ENCODE measurements at places on chromosomes 5 and 9.
A peak's percentile ranks its signal among the peaks of the same experiment; 100 is the strongest.

- DNase-seq: no peak
Observed at GRCh38 chr9:86344818-86345217, 9.4 kb downstream of the TUT7 start.

- no peak for DNase-seq
Observed at GRCh38 chr9:98094851-98095250, 24.2 kb downstream of the TRIM14 start.

- peak; percentile 37 for DNase-seq
Observed at GRCh38 chr9:935348-935965, 41.0 kb upstream of the DMRT3 start.

GRCh38 chr5:59000211-59000610 is 417.3 kb downstream of the RAB3C start:
- DNase-seq: no peak

DNA sequence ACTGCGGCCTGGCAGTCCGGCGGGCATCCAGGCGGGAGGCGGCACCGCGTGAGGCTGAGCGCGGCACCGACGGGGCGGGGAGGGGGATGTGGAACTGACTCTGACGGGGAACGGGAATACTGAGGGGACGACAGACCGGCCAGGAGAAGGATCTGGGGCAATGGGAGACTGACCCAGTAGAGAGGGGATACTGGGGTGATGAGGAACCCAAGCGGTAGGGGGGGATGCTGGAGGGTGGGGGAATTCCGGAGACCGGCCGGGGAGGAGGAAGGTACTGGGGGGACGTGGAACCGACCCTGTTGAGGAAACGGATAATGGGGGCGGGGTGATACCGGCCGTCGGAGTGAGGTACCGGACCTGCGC is 423 bp downstream of the IPPK start:
- DNase-seq: no peak

DNA sequence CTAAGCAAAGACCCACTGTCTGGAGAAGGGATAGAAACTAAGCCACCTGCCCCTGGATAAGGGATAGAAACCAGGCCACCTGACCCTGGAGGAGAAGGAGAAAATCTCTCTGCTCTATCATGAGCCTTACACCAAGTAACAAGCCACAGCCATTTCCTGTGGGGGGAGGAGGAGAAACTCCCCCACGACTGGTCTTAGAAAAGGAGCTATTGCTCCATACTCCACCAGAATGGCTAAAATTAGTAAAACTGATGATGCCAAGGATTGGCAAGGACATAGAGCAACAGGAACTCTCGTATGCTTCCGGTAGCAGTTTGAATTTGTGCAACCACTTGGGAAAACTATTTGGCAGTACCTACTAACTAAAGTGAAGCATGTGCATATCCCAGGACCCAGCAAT is 70.8 kb downstream of the ACTL7B start:
- no peak for DNase-seq

DNA sequence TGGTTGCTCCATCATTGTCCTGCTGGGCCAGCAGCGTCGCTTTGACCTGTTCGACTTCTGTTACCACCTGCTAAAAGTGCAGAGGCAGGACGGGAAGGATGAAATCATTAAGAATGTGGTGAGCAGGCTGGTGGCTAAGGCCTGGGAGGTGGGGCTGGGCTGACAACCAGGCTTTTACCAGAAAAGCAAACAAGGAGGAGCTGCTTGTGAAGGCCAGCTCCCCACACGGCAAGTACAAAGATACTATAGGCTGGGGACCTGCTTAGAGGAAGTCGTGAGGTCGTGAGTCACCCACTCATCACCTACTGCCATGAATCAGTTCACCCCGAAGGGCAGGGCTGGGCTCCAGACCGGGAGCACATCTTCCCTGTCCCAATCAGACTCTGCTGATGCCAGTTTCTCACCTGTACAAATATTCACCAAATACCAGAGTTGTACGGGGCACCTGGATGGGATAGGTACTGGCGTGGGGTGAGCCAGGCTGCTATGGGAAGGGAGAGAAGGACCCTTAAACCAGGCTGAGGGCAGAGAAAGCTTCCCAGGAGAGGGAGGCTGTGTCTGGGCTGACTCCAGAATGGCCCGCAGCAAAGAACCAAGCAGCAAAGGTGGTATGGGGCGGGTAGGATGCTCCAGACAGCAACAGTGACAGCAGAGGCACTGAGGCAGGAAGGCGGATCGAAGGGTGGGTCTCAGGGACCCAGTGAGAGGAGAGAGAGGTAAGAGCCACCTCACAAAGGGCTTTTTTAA is 69.3 kb upstream of the NIPAL4 start:
- DNase-seq: no peak

GRCh38 chr9:27530915-27531755 is 1.5 kb upstream of the MOB3B start:
- no peak for DNase-seq

DNA sequence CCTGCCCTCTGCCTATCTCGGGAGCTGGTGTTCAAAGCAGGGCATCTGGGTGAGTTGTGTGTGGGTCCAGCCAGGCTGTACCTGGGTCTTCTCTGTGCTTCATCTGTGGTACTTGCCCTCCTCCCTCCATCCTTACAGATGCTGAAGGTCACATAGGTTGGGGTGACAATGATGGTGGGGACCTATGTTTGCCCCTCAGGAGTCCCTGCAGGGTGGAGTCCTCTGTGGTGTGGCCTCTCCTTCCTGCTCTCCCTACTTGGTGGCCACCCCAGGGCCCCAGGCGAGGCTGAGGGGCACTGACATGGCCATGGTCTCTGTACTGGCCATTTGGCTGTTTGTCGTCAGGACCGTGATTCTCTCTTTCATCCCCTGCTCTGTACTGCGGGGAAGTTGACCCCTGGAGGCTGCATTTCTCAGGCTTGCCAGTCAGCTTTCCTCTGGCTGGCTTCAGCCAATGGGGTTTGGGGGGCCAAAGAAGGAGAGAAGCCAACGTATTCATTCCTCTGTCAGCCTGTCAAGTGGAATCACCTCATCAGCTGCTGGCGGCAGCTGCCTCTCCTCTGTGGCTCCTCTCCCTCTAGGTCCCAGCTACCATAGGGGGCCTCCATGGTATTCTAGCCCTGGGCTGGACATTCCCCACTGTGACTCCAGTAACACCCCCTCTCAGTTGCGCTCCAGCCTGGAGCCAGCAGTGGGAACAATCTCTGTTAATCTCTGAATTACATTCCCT is 4.6 kb downstream of the DCANP1 start:
- no peak for DNase-seq

DNA sequence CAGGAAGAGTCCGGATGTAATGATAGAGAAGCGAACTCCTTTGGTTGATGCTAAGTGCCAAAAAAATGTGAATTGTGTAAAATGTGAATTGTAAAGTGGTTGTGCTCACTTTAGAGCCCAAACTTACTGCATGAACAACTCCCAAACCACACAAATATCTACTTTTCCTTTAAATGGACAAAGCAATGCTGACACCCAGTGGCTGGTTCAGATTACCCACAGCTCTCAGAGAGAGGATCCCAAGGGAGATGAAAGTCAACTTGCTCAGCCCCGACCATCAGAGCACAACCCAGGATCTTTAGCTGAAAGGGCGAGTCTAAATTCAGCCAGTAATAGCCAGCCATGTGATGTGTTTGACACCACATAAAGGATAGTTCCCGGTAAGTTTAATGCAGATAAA is 133.7 kb downstream of the NMUR2 start:
- DNase-seq: peak; percentile 20

All from NCI-H1694 treated with DMSO at 0.1 percent for 48 hours (cell line).